DND-41 (cell line): ENCODE measurements at places on chromosomes 3 and 15.

DNA sequence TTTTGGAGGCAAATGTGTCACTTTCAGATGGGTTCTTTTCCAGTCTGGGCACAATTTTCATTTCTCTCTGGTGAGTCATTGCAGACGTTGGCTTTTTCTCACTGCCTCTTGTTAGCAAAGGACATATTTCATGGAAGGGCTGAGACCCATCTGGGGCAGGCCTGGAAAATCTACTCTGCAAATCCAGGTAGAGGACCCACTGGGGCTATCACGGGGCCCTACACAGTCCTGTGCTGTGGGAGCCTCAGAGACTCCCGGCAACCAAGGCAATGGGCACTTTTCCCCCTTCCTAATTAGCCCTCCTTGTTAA is 58.0 kb downstream of the HRH1 start:
- DNase-seq = no peak

DNA sequence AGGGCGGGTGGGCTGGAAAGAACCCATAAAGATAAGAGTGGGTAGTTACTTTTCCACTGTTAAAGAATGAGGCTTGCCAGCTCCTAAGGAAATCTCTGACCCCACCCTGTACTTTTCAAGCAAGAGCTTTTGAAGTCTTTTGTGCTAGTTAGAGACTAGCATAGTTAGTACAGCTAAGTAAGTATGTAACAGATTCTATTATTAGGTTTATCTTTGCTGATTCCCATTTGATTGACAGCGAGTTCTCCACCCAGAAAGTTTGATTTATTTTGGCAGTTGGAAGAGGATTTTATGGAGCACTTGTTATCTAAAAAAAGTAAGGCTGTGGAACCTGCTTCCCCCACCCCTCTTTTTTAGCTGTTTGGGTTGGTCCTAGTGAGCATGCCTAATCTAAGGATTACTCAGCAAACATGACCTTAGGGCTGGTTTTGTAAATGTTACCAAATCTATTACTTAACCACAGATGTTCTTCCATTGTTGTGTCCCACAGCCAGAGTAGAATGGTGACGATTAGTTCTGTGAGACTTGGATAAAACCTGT is 57.6 kb downstream of the FNDC3B start:
- DNase-seq = no peak

DNA sequence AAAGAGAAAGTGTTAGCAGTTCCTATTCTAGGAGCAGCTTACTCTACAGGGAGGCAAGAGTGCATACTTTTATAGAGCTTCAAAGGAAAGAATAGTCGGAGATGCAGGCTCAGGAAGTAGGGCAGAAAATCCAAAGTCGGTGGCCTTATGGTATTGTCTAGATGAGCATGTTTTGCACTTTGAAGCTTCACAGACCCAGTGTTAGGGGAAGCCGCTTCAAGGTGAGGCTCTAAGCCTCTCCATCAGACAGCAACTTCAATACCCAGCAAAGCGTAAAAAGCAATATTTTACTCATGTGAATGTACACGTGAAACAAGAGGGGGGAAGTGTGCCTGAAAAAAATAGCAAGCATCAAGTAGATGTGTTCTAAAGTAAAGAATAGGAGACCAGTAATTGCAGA is 125.6 kb upstream of the RASGRP1 start:
- DNase-seq = no peak

DNA sequence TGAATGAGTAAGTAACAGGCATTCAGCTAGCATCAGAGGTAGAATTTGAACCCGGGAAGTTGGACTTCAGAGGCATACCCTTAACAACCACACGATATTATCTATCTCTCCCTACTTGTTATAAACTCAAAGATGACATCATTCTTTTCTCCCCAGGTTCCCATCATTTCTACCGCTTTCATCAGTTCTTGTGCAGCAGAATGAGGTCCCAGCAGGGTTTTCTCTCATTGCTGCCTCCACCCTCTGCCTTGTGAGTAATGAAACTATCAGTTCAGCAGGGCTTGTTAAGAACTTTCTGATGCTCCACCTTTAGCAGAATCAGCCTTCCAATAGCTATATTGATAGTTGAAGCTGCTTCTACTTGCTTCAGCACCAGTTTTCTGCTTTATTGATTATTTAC is 487.5 kb upstream of the KCNMB2 start:
- DNase-seq = no peak

DNA sequence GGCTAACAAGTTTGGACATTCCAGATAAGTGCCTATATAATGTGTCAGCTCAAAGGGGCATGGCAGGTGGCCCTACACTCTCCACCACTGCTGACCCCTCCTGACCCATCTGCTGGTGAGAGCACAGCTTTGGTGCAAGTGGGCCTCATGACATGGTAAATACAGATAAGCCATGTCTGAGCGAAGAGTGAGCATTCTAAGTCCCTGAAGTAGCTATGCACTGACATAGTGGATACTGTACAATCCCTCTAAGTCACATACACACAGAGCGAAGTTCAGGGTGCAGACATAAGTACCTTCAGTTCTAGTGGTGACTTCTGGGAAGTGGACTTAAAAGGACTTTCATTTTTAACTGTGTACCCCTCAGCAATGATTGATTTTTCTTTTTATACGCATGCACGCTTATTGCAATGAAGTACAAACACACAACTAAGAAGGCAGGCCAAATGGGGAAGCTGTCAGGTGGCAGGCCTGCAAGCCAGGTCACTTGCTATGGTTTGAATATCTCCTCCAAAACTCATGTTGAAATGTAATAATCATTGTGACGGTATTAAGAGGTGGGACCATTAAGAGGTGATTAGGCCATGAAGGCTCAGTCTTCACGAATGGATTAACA is 41.5 kb downstream of the TBC1D2B start:
- no peak for DNase-seq

- no peak for DNase-seq
Observed at GRCh38 chr3:79415356-79415755, 352.4 kb downstream of the ROBO1 start.

DNA sequence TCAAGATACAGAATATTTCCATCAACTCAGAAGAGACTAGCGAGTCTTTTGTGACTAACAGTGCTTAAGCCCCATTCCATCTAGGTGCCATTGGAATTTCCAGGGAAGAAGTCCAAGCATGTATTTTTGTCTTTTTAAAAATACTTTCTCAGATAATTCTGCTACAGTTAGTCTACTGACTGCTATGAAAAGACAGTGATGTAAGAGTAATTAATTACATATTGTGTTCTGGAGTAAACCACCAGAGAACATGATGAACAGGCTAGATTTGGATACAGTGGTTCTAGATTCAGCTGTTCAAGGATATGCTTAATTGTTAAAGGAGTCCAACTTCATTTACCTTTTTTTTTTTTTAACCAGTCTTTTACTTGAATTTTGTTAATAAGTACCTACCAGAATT is 34.8 kb upstream of the PAK6 start:
- no peak for DNase-seq

- DNase-seq = no peak
Observed at GRCh38 chr3:73351423-73352071, 273.2 kb downstream of the PDZRN3 start.

GRCh38 chr15:64892847-64893403 is 18.8 kb upstream of the ANKDD1A start:
- no peak for DNase-seq

GRCh38 chr3:187669675-187670504 is at the start of gene SST:
Gene SST, minus strand, starts transcription at chr3:187670394. Its CDS starts 103 bp downstream, at chr3:187670291.
- DNase-seq = peak; percentile 60

DNA sequence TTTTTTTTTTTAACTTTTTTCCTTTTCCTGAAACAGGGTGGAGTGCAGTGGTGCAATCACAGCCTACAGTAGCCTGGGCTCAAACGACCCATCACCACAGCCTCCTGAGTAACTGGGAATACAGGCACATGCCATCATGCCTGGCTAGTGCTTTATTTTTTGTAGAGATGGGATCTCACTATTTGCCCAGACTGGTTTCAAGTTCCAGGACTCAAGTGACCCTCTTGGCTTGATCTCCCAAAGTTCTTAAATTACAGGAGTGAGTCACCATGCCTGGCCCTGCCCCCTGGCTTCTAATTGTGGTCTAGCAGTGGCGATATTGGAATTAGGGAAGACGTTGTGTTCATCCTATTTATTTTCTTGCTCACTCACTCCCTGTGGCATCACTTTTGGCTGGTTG is 1138.4 kb downstream of the SI start:
- no peak for DNase-seq
